ENCODE measurements at places on chromosomes 16 and 17. TPM values are rescaled to one million over a fixed set of nuclear protein-coding genes. Genes with fewer than 3 reads are reported as not detected.

DNA sequence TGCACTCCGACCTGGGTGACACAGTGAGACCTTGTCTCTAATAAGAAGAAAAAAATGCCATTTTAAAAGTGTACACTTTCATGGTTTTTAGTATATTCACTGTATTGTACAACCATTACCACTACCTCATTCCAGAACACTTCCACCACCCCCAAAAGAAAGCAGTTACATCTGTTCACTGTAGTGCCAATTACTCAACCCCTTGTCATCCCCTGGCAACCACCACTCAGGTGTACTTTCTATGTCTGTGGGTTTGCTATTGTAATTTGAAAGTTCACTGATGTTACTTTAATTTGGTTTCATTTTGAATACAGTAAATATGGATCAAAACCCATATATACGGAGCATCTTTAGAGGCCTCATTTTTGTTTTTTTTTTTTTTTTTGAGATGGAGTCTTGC, 6.1 kb downstream of the ZG16 start:
- no peak for DNase-seq

GRCh38 chr16:12546918-12547607, 256.6 kb downstream of the CPPED1 start:
- DNase-seq, result no peak

GRCh38 chr16:27799896-27800295, 250.0 kb downstream of the KATNIP start:
- no peak for DNase-seq

GRCh38 chr17:4786106-4786511, at the start of gene VMO1:
Gene VMO1, minus strand, starts transcription at chr17:4786364. Its CDS starts 12 bp downstream, at chr17:4786352.
- peak; percentile 29 for DNase-seq

DNA sequence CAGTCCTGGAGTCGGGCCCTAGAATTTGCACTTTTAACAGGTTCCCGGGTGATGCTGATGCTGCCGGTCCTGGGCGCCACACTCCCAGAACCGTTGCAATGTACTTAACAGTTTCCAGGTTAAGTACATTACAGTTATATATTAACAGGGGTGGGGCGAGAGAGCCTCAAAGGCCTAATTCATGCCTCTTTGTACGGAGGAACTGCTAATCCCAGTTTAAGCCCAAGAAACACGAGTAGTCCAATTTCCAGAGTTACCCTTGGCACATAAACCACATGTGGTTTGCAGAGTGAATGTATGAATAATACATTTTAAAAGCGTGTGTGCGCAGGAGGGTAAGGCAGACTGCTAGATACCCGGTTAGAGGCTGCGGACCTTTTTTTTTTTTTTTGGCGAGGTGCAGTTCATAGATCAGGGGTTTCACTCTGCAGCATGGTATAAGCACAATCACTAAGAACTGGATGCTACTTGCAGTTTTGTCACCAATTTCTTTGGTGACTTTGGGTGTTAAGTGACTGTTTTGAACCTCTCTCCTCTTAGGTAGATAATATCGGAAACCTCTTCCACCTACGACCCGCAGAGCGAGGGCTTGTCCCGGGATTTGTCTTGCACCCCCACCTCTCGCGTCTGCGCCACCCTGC, 713 bp downstream of the COX11 start:
- no peak for DNase-seq

DNA sequence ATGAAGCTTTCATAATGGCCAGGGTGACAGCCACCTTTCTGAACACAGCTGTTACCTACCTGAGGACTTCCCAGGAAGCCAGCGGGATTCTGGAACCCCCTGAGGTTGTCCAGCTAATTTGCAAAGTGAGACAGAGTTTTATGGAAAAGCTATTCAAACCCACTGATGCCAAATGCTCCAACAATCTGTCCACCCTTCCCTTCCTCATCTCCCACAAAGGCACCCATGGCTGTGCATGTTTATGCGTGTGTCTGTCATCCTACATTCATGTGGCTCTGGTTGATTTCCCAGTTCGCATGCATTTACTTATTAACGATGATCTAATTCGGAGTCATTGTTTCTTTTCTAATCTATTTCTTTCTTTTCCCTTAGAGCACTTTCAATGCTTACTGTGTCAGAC, 217.1 kb downstream of the SLC39A11 start:
- no peak for DNase-seq

DNA sequence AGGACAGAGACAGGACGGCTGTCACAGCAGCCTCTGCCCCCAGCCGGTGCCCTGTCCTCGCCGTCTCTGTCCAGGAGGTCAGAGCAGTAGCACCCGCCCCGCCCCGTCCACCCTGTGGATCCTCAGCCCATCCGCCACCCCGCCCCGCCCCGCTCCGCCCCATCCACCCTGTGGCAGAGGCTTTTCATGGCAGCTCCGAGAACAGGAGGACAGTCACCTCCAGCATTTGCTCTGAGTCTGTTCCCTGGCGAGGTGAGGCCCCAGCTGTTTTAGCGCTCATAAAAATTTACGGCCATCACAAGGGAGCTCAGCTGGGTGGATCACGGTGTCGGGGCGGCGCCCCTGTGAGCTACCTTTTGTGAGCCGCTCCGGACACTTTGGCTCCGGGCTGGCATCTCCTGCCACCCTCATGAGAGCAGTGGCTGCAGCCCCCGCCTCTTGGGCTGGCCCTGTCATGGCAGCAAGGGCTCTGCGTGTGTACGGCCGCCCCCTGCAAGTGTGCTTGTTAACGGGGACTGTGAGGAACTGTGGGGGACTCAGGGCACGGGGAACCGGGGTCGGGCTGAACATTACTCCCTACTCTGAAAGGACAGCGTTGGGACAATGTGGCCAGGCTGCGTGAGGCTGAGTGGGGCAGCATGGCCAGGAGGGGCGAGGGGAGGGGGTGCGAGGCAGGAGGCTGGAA, 32.3 kb upstream of the GNG13 start:
- DNase-seq, result no peak

FCSK gene
- 9.1 TPM for polyA plus RNA-seq

GRCh38 chr16:66524601-66525164, 25.2 kb downstream of the TK2 start:
- no peak for DNase-seq

DNA sequence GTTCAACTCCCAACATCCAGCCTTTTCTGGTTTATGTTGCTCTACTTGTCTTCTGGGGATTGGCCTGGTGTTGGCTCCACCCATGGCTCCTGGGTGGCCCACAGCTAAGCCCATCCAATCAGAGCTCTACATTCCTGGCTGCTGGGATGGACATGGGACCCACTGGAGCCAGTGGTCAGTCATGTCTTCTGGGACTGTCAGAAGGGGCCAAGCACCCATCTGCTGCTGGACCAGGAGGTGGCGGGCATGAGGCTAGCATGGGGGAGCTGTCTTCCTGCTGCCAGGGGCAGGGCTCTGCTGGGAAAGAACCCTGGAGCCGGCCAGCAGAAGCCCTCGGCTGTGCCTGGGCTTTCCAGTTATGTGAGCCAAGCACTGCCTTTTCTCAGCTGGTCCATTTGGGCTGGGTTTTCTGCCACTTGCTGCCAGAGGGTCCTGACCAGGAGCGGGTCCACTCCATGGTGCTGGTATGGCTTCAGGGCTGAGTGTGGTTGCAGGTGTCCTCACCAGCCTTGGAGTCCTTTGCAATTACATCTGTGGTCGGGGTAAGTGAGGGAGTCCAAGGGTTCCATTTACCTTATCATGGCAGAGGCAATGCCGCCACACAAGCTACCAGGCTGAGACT, 17.4 kb upstream of the ZNF469 start:
- DNase-seq, result no peak

DNA sequence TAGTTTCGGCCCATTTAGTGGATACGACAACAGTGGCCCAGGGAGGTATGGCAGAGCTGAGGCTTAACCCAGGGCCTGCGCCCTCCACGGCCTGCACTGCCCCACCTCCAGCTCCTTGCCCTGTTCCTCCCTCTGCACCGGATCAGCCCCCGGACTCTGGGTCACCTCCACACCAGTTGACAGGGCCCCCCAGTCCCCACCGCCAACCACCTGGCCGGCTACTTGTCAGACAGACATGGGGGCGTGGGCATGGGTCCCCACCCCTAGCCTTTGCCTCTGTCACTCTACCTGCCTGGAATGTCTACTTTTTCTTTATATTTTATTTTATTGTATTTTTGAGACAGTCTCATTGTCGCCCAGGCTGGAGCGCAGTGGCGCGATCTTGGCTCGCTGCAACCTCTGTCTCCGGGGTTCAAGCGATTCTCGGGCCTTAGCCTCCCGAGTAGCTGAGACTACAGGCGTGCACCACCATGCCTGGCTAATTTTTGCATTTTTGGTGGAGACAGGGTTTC, 3.0 kb upstream of the ACTG1 start:
- no peak for DNase-seq

DNA sequence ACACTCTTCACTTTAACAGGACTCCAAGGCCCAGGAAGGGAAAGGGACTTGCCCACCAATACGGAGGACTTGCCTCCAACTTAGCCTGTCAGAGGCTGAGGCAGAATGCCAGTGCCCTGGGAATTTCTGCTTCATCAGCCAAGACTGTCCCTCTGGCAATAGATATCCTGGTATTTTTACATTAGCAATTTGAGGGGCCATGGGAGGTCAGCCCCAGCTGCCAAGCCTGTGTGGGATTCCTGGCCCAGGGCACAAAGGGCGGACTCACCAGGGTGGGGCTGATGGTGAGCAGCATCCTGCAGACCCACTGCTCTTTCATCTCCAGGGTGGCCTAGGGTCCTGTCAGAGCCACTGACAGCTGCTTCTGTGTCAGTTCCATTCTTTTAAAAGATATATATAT, 78.3 kb upstream of the CIBAR2 start:
- DNase-seq, result no peak

DNA sequence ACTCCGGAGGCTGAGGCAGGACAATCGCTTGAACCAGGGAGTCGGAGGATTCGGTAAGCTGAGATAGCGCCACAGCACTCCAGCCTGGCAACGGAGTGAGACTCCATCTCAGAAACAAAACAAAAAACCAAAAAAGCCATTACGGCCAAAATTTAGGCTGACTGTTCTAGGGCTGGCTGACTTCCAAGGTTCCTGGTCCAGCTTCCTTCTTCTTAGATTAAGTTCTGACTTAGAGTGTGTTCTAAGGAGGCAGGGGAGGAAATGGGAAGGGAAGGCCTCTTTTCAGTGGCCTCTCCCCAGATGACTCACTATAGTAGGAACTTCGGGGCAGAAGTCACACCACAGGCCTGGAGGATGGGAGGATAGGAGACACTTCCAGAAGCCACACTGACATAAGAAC, 27.7 kb upstream of the CLEC18B start:
- no peak for DNase-seq
